T-helper 17 cell (primary cell): ENCODE measurements at places on chromosomes 16 and 17.

DNA sequence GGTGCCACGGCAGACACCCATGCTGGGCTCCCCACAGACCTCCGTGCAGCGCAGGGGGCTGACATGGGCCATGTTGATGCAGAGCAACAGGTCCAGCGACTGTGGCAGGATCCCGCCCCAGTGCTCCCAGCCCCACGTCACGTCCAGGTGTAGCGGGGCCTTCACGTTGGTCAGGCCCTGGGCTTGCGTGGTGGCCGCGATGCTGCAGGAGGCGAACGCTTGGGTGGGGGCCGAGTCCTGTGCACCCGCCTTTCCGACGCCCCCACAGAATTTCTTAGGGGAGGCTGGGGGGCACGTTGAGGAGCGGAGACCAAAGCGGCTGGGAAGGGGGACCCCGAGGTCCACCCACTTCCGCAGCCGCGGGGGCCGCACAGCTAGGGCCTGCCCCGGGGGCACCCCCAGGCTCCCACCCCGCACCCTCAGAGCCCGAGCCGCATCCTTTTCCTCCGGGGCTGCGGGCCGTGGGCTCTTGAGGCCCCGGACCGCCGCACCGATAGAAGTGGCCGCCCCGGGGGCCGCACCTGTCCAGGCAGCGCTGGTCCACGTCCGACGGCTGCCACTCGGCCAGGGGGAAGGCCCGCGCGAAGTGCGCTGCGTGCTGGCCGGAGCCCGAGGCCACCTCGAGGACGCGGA lies 416 bp downstream of the METTL26 start:
- no peak for DNase-seq

GRCh38 chr17:50365649-50366393 lies 7.2 kb downstream of the MRPL27 start:
- DNase-seq: no peak

GRCh38 chr17:82884341-82884969 lies 44.6 kb upstream of the ZNF750 start:
- no peak for DNase-seq

DNA sequence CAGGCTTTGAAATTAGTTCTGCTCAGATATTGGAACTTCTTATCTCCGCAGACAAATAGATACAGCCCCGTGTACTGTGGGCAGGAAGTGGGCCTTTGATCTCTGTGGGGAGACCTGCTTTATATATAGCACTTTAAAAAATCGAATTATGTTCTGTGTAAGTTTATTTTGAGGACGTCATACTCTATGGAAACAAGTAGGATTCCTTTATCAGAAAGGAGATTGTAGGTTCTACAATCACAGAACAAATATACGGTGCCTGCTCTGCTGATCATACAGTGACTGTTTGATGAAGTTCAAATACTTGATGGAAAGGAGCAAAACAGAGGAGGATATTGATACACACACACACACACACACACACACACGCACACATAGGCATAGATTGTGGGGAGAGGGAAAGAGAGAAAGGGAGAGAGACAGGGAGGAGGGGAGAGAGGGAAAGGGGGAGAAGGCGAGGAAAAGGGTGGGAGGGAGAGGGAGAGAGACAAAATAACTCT lies 14.7 kb upstream of the TMEM220 start:
- DNase-seq: no peak

DNA sequence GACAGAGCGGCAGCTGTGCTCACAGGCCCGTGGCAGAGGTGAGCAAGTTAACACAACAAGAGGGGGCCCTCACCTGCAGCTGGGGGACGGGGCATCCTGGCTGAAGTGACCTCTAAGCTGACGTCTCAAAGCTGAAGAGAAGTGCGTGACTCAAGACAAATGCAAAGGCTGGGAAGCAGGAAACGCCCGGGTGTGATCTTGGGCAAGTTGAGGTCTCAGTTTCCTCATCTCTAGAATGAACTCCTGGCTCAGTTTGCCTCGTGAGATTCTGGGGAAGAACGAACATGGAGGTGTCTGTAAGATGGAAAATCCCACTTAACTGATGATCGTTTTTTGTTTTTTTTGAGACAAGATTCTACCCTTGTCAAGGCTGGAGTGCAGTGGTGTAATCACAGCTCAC lies 40.1 kb upstream of the C1QL1 start:
- DNase-seq: no peak

GRCh38 chr17:7079581-7080455 lies at the start of gene CLEC10A:
Gene CLEC10A, minus strand, starts transcription at chr17:7080251. Its CDS starts 1,439 bp downstream, at chr17:7078812.
- no peak for DNase-seq

GRCh38 chr17:79088997-79089328 lies 14.3 kb downstream of the ENGASE start:
- DNase-seq: no peak

GRCh38 chr17:75512926-75513640 lies 2.3 kb downstream of the CASKIN2 start:
- DNase-seq: no peak

GRCh38 chr17:14373614-14374259 lies 72.9 kb downstream of the HS3ST3B1 start:
- no peak for DNase-seq

GRCh38 chr17:57767561-57767960 lies 22.5 kb upstream of the CCDC182 start:
- DNase-seq: no peak

DNA sequence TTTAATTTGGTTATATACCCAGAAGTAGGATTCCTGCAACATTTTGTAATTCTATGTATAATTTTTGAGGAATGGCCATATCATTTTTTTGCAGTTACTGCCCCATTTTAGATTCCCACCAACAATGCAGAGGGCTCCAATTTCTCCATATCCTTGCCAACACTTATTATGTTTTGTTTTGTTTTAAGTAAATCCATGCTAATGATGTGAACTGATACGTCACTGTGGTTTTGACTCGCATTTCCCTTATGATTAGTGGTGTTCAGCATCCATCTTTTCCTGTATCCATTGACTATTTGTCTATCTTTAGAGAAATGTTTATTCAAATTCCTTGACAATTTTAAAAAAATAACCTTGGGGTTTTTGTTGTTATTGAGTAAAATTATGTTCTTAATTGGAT lies 826.4 kb downstream of the CDH11 start:
- DNase-seq: no peak

- no peak for DNase-seq
Observed at GRCh38 chr17:77636835-77637817, 321.4 kb upstream of the TNRC6C start.

- DNase-seq: no peak
Observed at GRCh38 chr17:49214676-49215360, 4.3 kb downstream of the ABI3 start.

DNA sequence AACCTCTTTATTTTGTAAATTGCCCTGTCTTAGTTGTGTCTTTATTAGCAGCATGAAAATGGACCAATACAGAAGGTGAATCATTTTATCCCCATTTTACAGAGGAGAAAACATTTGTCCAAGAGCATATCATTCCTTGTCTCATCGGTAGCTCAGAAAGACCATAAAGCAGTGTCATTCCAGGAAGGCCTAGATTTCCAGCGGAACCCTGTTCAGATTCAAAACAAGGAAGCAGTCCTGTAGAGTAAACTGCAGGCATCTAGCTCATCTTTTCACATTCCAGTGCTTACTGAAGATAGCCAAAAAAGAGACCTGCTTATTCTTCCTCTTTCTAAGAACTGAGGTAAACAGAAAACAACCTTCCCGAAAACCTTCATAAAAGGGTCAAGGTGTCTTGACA lies 54.0 kb downstream of the PARN start:
- no peak for DNase-seq

DNA sequence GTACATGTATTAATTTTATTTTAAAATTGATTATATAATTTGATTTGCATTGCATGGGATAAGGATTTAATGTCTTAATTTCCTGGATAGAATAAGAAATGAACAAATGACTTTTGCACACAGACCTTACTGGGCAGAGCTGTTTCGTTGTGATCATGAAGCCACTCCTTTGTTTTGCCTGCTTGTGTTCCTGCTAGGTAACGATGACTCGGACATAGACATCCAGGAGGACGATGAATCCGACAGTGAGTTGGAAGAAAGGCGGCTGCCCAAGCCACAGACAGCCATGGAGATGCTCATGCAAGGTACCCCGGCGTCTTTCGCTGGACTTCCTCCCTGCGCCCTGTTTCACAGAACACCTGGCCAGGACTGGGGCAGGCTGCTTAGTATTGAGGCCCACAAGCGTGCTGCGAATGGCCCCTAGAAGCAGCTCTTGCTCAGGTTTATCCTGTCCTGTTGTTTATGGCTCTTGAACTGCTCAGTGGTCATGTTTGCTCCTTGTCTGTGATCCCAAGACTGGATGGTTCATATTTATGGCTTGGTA lies 29.6 kb downstream of the CLUAP1 start:
- DNase-seq: no peak

GRCh38 chr16:85381738-85382592 lies 231.2 kb upstream of the GSE1 start:
- DNase-seq: no peak

DNA sequence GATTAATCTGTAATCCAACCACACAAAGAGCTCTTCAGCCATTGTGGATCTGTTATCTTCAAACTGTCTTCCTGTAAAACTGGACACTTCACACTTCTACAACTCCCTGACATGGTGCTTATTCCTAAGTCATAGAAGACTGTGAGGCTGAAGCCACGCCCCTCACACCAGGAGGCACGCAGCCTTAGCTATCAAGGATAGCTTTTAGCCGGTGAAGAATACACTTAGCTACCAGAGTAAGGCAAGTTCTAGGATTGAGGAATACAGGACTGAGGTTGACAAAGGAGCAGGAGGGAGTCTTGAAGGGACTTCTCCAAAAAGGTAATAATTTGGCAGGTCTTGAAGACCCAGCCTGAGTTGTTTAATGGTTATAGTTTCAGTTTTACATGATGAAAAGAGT lies 79.8 kb upstream of the GAS7 start:
- no peak for DNase-seq

- peak; percentile 47 for DNase-seq
Observed at GRCh38 chr17:2215616-2216364, 87.8 kb downstream of the SMG6 start.

- no peak for DNase-seq
Observed at GRCh38 chr17:72594248-72594647, 473.4 kb downstream of the SOX9 start.

DNA sequence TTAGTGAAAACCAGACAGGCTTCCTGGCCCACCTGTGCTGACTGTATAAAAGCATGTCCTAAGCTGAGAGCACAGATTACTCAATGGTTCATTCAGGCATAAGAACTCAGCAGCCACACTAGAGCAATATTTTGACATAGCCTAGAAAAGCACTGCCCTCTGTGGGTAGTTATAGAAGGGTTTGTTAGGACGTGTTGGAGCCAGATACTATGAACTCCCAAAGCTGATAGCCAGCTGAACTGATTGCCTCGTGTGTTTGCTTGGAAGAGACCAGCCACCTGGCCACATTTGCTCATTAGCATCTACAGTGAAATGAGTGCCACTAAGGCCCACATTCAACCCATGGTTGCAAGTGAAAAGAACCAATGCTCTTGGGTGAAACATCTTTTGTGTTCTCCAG lies 30.8 kb upstream of the ABCA5 start:
- DNase-seq: no peak

DNA sequence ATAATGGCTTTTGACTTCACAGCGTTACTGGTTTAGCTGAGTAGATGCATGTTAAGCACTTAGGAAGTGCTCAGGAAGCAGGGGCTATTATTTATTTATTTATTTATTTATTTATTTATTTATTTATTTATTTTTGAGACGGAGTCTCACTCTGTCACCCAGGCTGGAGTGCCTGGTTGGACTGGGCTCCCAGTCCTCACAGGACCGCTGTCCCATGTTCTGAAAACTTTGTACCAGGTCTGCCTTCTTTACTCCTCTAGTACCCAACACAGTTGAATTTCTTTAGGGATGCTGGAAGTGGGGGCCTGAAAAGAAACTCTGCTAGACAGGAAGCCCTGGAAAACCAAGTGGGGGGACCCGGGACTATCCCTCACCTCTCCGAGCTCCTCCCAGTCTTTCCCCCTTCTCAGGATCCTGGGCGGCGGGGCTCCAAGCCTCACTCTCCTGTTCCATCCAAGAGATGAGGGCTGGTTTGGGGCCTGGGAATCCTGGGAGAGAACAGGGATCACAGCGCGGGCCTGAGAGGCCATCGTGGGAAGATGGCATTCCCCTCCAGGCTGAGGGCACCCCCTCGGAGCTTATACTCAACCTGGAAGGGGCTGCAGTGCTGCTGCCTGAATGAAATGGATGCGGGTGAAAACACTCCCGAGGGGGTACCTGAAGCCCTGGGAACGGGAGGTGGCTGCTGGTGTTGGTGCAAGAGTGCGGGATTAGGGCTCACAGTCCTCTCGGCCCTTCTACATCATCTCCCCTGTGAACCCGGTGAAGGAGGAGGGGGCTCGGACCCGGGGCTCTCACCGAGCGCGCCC lies 674 bp downstream of the ZNF688 start:
- no peak for DNase-seq

DNA sequence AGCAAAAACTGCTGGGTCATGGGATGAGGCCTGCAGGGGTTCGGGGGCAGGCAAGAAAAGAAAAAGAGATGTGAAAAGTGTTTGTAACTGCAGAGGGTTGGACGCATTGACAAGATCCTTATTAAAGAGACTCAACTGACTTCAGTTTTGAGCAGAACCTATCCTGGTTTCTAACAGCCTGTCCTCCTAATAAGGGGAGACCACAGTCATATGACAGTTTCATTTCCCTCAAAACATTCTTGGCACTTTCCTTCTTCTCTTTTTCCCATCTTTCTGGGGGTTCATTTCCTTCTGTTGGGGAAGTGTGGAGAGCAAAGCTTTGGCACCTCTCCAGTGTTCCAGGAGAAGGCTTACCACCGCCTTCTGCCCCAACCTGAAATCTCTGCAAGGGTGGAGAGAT lies 118.5 kb downstream of the MAF start:
- DNase-seq: no peak

DNA sequence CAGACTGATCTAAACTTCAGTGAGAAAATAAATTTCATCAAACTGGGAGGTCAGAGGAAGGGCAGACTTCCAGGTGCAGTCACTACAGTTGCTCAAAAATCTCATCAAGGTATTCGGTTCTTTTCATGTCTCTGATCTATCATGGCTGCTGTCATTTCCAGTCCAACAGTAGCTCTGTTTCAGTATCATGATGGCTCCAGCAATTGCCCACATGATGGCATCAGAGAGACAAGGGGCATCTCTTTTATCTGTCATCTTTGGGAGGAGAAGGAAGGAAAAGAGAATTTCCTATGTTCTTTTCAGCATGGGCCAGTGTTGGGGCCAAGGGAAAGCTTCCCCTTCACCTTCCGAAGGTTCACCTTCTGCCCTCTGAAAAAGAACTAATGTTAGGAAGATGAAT lies 504.9 kb upstream of the HSBP1 start:
- DNase-seq: no peak

- no peak for DNase-seq
Observed at GRCh38 chr16:28876019-28876659, 2.1 kb upstream of the ATP2A1 start.

DNA sequence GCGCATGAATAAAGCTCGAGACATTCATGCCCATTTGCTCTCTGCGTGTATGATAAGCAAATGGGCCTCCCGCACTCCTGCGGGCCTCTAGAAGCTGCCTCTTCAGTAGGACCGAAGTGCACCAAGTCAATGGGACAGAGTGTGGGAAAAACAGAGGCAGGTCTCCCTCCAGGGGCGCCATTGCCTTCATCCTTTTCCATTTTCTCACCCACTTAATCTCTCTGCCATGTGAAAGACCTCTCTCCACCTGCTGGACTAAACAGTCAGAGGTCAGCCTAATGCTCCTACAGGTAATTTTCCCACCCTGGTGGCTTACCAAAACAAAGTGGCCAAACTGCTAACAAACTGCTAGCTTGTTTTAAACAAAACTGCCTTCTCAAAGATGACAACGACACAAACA lies 210.9 kb downstream of the ZFHX3 start:
- DNase-seq: no peak

- peak; percentile 61 for DNase-seq
Observed at GRCh38 chr17:80899402-80900268, 92.0 kb upstream of the CHMP6 start.
